Caco-2 (cell line): ENCODE measurements at places on chromosomes 5 and 9. TPM values are rescaled to one million over a fixed set of nuclear protein-coding genes. Genes with fewer than 3 reads are reported as not detected.
A peak's percentile ranks its signal among the peaks of the same experiment; 100 is the strongest.

DNA sequence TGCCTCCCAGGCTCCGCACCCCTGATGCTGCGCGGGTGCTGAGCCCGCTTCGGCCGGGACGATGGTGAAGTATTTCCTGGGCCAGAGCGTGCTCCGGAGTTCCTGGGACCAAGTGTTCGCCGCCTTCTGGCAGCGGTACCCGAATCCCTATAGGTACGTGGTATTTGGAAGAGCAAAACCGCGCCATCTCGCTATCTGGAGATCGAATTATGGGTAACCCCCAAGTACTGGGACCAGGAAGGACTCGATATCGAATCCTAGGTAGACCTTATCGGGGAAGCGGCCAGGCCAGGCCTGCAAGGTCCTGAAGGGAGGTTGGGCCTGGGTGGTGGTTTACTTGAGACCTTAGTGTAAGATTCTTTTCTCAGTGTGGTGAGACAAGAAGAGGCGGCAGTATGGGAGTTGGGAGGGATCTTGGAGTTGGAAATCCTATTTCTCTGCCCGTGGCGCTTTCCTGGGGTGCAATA is 359 bp downstream of the PRELID1 start:
- no peak for DNase-seq

The GLIPR2 gene
- 1.6 and 1.9 TPM in 2 replicates for total RNA-seq

DNA sequence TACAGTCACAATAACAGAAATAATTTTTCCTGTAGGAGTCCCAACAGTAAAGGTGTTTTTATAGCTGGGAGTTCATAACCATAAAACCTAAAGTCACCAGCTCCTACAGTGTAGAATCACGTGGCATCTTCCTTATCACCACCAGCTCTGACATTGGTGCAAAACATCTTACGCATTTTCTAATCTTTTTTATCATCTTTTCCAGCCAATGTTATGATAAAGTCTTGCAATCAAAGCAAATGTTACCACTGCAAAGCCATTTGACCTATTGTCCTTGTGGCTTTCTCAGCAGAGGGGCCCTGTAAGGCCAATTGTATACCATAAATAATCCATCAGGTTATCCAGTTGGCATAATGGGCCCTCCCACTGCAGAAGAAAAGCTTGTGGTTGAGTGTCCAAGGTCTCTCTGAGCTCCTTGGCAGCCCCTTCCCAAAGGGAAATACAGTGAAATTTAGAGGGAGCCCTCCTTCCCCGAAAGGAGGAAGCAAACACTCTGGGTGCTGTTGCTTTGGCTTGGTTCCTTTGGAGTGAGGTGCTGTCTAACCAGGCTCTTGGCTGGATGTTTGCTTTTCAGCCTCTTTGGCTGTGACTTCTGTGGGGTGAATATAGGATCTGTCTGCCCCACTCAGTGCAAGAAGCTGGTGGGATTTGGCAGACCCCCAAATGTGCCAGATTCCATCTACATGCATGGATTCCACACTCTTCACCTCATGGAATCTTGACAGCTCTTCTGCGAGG is 29.3 kb upstream of the CPEB4 start:
- no peak for DNase-seq

The NFIL3 gene
- total RNA-seq, result 13.5 and 14.9 TPM in 2 replicates

- no peak for DNase-seq
Observed at GRCh38 chr5:180128671-180129261, 57.2 kb upstream of the RNF130 start.

The DMXL1 gene
- 30.0 and 33.1 TPM in 2 replicates for total RNA-seq

The KCTD16 gene
- total RNA-seq, result 0.29 and 0.51 TPM in 2 replicates

- DNase-seq, result no peak
Observed at GRCh38 chr5:73284220-73284795, 111.3 kb downstream of the TMEM174 start.

DNA sequence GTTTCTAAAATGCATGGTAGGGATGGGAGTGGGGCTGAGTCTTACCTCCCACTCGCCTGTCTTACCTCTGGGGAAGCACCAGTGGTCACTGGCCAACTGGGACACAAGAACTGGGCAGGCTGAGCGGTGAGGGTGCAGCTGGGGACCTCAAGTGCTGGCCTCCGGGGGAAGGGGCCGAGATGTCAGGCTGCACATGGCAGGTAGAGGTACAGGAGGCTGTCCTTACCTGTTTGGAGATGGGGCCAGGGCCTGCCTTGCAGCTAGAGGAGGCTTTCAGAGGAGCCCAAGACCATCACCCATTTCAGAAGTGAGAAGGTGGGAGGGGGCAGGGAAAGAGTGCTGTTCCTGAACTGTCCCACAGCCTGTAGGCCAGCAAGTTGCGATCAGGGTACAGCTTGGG is 14.2 kb downstream of the PSAT1 start:
- no peak for DNase-seq

- no peak for DNase-seq
Observed at GRCh38 chr9:71690063-71690688, 78.1 kb downstream of the CEMIP2 start.

- no peak for DNase-seq
Observed at GRCh38 chr5:14521748-14522147, 59.8 kb upstream of the OTULINL start.

- no peak for DNase-seq
Observed at GRCh38 chr5:149372932-149373331, 6.2 kb downstream of the IL17B start.

DNA sequence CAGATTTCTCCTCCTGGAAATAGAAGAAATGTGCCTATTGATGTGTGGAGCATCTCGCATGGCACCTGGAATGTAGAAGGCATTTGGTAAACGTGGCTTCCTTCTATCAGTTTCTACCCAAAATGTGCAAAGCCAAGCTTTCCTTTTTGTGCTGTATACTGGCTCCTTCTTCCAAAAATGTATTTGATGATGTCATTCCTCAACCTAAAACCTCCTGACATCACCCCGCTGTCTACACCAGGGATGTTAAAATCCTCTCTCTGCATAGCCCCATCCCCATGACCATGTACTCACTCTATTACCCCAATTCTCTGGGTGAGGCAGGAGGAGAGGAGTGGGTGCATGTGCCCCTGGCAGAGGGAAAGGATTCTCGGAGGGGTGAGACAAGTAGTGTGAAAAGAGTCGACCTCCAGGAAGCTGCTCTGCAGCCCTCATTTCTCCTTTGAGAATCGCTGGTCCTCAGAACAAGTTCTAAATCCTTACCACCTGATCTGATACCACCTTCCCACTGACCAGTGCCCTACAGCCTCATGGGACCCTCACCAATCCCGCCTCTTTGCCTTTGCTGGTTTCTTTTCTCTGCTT is 11.7 kb upstream of the MED10 start:
- DNase-seq, result no peak

The ISL1 gene
- total RNA-seq, result 0.29 and 0.88 TPM in 2 replicates

The TTC33 gene
- 8.6 and 10.4 TPM in 2 replicates for total RNA-seq

DNA sequence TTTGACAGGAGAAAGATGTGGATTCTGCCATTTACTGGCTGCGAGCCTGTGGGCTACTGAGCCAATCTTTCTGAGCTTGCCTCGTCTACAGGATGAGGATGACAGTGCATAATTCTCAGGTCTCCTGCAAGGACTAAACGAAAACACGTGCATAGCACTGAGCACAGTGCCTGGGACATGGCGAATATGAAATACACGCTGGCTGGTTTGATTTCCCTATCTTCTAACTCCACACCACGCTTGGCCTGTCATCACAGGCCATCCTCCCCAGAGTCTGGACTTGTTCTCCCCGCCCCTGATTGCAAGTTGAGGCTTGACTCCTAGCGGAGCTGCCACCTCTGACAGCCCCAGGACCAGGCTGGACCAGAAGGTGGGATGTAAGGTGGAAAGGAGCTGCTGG is 37.9 kb downstream of the ARPC5L start:
- no peak for DNase-seq

The OSMR gene
- 0.11 TPM in 1 of 2 replicates, not detected in the other for total RNA-seq

DNA sequence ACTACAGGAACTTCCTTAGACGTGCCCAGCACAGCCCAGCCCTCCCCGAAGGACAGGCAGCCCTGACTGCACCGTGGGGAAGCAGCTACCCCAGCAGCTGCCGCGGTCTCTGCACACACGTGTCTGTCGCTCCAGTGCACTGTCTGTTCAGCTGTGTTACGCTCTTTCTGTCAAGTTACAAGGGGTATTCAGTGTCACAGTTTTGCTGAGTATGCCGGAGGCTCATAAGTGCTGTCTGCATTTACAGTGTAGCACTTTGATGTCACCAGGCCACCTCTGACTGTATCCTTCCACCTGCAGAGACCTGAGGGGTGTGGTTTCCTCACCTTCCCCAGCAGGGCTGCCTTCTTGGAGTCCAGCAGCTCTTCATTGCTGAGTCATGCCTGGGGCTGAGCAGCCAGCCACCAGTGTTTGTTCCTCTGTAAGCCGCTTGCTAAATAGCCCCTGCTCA is 126.8 kb downstream of the EHMT1 start:
- DNase-seq, result no peak

GRCh38 chr9:136181784-136182419 is 23.0 kb downstream of the LHX3 start:
- no peak for DNase-seq

DNA sequence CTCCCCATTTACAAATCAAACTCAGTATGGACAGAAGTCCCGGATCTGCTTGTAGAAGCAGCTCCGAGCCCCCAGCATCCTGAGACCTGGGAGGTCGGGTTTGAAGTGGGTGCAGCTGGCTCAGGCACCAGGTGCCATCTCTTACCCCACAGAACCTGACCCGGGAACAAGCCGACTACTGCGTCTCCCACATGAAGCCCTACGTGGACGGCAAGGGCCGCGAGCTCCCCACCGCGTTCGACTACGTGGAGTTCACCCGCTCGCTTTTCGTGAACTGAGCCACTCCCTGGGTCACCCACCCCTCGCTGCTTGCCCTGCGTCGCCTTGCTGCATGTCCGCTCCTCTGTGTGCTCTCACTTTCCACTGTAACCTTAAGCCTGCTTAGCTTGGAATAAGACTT is 23.6 kb downstream of the DYNC2I2 start:
- no peak for DNase-seq

GRCh38 chr9:127921557-127922120 is 4.8 kb upstream of the ST6GALNAC4 start:
- DNase-seq, result no peak

DNA sequence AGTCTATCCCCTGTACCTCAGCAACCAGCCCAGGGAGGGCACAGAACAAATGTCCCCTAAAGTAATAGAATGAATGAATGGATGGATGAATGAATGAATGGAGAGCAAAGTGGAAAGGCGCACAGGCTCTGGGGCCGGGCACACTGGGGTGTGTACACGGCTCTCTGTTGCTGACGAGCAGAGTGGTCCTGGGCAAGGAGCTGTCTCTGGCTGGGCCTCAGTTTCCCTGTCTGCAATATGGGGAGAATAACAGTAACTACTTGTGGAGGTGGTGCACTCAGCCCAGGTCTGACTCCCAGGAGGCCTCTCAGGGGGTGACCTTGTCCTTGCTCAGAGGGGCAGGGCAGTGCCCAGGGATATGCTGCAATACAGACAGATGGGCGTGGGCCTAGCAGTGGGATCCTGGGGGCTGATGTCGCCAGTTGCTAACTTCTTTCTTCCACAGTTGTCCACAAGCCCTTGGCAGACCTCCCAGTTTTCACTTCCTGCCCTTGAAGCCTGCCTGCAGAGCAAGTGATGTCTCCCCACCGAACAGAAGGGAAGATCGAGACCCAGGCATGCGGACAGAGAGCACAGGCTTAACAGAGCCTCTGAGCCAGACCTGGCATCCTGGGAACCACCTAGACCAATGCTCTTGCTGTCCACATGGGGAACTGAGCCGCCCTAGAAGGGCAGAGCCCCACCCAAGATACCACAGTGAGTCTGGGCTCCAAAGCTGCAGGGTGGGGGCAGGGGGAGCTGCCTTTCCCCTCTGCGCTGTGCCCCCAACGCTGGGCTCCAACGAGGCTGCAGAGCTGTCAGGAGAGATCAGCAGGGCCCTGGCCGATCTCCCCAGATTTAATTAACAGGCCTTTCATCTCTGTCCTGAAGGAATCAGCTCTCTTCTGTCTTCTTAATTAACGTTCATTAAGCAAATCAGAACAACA is 13.6 kb upstream of the LAMC3 start:
- DNase-seq, result no peak

The SOX30 gene
- 2.9 and 3.1 TPM in 2 replicates for total RNA-seq

DNA sequence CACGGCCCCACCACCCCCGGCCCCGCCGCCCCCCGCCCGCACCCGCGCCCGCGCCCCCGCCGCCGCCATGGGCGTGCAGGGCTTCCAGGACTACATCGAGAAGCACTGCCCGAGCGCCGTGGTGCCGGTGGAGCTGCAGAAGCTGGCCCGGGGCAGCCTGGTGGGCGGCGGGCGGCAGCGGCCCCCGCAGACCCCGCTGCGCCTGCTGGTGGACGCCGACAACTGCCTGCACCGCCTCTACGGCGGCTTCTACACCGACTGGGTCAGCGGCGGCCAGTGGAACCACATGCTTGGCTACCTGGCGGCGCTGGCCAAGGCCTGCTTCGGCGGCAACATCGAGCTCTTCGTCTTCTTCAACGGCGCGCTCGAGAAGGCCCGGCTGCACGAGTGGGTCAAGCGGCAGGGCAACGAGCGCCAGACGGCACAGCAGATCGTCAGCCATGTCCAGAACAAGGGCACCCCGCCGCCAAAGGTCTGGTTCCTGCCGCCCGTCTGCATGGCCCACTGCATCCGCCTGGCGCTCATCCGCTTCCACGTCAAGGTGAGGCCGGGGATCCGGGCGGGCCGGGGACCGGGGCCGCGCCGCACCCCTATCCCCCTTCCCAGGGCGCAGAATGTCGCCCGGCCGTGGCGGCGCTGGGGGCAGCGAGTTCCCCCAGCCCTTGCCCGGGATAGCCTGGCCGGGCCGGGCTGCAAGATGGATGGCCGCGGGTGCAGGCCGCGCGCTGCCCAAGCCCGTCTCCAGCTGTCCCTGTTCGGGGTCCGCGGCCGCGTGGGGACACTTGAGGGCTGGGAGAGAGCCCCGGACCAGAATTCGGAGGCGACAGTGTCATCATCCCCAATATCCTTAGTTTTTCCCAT is 594 bp downstream of the FAM120A start:
- peak; percentile 47 for DNase-seq

GRCh38 chr9:99867536-99867935 is 38.9 kb upstream of the STX17 start:
- DNase-seq, result no peak

DNA sequence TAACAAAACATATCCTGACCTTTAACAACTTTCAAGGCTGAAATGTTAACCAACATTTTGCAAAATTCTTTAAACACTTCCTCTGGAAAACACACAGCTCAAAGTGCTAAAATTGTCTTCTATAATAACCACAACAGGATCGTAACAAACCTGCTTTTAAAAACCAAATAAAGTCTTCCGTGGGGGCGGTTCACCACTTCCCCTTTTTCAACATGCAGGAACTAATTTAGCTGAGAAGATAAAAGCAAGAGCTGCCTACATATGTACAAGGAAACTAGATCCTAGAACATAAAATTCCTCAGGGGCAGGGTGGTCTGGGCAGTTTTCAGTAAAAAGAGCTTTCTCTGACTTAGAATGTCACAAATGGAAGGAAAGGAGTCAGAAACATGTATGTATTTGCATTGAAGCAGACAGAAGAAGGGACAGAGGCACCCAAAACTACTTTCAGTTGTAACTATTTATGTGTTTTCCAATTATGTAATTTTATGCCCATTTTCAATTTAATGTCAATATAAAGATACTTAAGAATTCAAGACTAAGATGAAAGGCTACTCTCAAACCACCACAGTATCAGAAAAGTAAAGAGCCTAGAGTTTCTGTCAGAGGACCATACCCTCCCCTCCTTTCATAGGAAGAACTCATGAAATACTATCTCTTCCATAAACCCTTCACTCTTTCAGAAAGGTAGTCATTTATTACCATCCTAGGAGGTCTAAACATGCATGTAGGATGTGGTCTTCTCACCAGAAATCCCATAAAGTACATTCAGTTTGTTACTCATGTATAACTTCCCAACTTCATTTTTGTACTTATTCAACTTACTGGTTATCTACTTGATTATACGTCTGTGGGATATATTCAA is 185.9 kb upstream of the RASA1 start:
- no peak for DNase-seq

The ANKRD34B gene
- 0.07 TPM in 1 of 2 replicates, not detected in the other for total RNA-seq

The IL13 gene
- not detected in 2 replicates for total RNA-seq

The FCN2 gene
- total RNA-seq, result not detected in 2 replicates

The PTTG1 gene
- total RNA-seq, result 148 and 157 TPM in 2 replicates
